ENCODE measurements at places on chromosomes 1 and 21.

GRCh38 chr1:24206083-24206464 is 19.0 kb upstream of the IFNLR1 start:
- no peak for DNase-seq

GRCh38 chr1:18955441-18956192 is 859 bp downstream of the IFFO2 start:
- peak; percentile 29 for DNase-seq

DNA sequence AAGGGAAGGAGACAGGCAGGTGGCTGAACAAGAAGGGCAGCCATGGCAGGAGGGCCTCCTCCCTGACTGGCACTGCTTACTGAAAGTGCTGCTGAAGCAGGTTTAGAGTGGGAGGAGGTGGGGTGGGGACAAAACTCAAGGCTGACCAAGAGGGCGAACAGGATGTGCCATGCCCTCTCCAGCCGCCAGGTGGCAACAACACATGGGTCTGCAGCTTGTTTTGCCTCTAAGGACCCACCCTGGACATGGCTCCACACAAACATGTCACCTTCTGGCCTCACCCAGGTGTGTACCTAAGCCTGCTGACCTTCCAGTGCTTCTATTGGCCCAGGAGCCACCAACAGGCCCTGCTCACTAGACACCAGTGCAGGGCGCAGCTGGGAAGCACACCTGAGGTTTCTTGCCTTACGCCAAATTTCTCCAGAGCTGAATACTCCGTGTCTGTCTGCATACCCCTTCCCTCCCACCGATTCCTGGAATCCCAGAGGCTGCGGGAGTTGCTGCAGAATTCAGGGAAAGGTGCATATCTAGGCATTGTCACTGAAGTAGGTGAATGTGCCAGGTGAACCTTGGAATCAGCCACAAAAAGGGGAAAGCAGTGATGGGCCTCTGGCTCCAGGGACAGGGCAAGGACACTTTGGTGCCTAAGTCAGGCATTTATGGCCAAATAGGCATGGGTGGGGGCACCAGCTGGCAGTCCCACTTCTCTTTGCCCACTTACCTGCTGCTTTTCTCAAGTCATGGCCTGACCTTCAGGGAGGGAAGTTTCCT is 5.3 kb downstream of the PSRC1 start:
- DNase-seq: peak; percentile 50

DNA sequence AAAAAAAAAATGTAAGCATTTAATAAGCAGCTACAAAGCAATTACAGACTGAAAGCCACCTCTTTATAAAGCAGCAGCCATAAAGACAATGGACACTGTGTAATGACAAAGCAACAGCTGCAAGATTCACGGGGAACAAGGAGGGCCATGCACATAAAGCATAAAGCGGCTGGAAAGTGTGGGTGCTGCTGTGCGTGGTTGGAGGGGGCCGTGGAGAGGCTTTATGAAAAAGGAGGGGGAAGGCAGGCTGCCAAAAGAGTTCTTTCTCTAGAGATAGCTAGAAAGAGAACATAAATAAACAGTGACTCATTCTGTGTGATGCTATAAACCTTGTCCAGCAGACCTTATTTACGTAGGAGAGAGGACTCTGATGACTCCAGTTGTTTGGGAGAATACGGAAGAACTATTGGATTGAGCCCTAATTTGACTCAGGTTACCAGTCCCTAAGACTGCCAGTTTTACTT is 49.3 kb downstream of the ADAMTS1 start:
- no peak for DNase-seq
